Caki2 (cell line): ENCODE measurements at places on chromosomes 11 and 22.

- DNase-seq: no peak
These were observed 10.7 kb downstream of the IL17RA start for GRCh38 chr22:17095538-17095937.

DNA sequence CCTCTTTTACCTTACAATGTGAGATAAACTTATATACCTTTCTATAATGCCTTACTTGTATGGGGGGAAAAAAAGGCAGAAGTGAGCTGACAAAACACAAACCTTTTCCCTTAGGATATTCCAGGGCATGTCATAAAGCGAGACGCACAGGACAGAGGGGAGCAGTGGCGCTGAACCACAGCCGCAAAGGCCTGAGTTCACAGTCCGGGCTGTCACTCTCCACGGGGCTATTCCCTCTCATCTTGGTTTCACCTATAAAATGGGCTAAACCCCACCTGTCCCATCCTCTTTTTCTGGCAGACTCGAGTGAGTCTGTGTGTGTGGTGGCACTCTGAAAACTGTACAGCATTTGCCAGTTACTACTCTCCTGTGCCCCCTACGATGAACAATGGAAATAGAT, 14.4 kb upstream of the FXYD2 start:
- no peak for DNase-seq

DNA sequence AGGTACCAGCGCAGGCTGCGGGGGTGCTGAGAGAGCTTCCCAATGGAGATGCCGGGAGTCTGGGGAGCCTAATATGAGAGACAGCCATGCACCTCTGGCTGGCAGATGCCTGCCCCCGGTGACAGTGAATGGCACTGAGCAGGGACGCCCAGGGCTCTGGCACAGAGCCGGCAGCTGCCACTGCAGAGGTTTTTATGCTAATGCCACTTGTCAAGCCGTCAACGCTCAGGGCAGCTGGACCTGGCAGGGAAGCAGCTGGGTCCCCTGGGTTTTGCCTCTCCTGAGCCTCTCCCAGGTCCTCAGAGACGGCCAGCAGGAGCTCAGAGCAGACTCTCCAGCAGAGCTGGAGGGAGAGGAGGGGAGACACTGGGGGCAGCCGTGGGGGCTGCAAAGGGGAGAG, 573.6 kb downstream of the BUD13 start:
- no peak for DNase-seq

DNA sequence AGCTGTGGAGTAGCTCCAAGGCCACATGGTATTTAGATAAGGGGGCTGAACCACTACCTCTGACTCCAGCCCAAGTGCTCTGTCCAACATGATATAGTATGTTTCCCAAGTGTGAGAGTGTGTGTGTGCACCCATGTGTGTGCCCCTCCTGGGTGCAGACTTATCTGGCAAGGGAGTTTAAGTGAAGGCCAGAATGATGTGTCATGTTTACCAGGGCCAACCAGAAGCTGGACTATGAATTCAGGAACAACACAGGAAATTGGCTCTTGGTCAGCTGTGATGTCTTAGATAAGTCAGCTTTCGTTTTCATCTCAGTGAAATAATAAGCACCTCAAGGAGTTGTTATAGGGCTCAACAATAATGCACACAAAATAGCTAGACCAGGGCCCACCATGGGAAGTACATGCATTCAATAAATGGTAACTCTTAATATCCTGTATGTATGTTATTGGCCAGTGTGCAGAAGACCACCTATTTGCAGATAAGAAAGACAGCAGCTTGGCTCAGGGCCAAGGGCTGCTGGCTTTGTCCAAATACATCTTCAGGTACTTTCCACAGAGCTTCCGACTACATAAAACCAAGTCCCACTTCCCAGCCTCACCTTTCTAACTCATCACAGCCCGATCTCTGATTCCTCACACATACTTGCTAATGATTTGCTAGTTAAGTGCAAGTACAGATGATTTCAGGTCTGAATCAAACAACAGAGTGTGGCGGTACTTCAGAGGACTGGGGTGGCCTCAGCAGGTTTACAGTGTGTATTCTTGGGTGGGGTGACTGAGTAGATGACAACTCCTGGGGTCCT, 120.9 kb downstream of the ME3 start:
- peak; percentile 77 for DNase-seq

- no peak for DNase-seq
These were observed 100.2 kb downstream of the TBC1D22A start for GRCh38 chr22:46862418-46863324.

DNA sequence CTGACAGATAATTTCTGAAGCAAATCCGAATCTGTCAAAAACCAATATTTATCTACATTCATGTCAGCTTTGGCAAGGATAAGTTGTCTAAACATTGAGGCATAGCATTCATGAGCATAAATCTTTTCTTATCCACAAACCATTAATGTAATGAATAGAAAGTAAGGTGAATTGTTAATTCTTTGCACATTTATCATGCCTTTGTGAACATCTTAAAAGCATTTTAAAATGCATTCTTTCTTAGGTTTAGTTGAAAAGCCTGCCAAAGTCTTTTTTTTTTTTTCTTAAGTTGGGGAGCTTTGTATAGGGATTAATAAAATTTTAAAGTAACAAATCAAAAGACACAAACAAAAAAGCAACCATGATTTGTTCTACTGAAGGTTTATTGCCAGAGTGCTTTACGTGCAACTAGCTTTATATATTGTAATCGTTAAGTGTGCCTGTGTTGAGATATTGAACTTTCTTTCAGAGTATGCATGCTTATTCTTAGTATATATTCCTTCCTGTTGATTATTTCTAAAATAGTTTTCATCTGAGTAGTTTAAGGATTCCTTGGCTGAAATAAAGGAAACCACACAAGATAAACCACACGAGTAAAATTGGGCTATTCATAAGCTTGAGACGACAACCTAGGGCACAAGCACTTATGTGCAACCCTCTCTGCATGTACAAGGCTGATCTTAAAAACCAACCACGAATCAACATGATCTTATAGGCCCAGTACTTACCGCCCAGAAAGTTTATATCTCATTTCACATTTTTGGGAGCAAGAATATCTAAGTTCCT, 1110.9 kb upstream of the CNTN5 start:
- no peak for DNase-seq
